SJSA1 (cell line): ENCODE measurements at places on chromosomes 16 and 17.

- DNase-seq = no peak
These were observed 223.1 kb upstream of the CDH5 start for GRCh38 chr16:66143415-66143814.

DNA sequence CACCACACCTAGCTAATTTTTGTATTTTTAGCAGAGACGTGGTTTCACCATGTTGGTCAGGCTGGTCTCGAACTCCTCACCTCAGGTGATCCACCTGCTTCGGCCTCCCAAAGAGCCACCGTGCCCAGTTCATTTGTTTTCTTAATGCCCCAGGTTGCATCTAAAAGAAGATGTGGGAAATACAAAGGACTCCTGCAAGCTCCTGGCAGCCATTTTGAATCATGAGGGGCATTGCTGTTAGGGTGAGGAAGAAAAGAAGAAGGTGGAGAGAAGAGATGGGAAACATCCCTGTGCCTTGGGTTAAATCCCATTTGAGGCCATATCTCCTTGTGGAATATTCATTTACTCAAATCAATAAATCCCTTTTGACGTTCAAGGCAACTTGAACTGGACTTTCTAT lies 365.3 kb upstream of the ERCC4 start:
- DNase-seq = no peak

- no peak for DNase-seq
These were observed 365.8 kb downstream of the HAPSTR1 start for GRCh38 chr16:9457215-9457614.

DNA sequence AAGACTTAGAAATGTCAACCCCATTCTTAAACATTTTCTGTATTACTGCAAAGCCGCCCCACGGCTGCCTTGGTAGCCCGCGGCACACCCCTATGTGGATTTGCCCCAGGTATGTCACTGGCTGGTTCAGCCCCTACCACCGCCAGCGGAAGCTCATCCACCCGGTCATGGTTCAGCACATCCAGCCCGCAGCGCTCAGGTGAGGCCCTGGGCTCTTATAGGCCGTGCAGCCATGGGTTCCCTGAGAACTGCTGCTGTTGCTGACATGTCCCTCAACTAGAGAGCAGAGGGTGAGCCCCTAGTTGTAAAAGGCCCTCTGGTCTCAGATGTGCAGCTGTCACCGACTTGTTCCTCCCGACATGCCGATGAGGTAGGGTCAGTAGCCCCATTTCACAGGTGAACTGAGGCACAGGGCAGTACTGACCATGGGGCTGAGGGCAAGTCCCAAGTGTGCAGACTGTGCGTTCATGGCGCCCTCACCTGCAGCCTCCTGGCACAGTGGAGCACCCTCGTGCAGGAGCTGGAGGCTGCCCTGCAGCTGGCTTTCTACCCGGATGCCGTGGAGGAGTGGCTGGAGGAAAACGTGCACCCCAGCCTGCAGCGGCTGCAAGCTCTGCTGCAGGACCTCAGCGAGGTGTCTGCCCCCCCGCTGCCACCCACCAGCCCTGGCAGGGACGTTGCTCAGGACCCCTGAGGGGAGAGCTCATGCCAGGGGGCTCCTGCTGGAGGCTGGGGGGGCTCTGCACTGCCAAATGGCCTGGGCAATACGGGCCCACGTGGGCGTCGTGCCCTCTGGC lies 8.7 kb downstream of the CYBC1 start:
- DNase-seq = no peak

- no peak for DNase-seq
These were observed 7.6 kb downstream of the TBX2 start for GRCh38 chr17:61406971-61407911.

- no peak for DNase-seq
These were observed 1.8 kb upstream of the CDRT4 start for GRCh38 chr17:15469260-15469659.

- no peak for DNase-seq
These were observed 1.5 kb downstream of the TNRC6C start for GRCh38 chr17:77959926-77960521.

GRCh38 chr17:52244689-52245088 lies 86.2 kb upstream of the CA10 start:
- no peak for DNase-seq

- DNase-seq = no peak
These were observed 21.4 kb downstream of the CARD14 start for GRCh38 chr17:80191192-80191591.

DNA sequence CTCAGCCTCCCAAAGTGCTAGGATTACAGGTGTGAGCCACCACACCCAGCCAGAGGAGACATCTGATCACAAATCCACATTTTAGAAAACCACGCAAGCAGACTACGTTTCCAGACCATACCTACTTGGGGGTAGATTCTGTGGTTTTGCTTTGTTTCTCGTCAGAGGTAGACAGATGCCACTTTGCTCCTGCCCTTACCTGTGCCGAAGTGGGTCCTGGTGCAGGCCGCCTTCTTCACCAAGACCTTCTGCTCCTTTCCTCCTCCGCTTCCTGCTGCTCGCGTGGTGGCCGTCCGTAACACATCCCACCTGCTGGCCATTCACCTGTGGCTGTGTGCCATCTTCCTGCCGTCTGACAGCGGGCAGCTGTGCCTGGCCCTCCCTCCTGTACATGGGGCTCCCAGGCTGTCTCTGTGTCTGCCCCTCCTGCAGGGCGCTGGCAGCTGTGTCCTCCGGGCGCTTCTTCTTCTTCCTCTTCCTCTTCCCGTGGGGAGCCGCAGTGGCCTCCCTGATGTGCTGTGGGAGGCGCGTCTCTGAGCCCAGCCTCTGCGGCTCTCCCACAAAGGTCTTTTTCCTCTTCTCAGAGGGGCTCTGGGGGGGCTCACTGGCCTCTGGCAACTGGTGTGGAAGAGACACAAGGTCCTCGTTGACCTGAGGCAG lies 21.2 kb upstream of the CYTH1 start:
- no peak for DNase-seq

GRCh38 chr16:17926461-17926860 lies 410.1 kb downstream of the NPIPA8 start:
- no peak for DNase-seq

GRCh38 chr16:1026784-1027500 lies 45.4 kb downstream of the SOX8 start:
- no peak for DNase-seq

DNA sequence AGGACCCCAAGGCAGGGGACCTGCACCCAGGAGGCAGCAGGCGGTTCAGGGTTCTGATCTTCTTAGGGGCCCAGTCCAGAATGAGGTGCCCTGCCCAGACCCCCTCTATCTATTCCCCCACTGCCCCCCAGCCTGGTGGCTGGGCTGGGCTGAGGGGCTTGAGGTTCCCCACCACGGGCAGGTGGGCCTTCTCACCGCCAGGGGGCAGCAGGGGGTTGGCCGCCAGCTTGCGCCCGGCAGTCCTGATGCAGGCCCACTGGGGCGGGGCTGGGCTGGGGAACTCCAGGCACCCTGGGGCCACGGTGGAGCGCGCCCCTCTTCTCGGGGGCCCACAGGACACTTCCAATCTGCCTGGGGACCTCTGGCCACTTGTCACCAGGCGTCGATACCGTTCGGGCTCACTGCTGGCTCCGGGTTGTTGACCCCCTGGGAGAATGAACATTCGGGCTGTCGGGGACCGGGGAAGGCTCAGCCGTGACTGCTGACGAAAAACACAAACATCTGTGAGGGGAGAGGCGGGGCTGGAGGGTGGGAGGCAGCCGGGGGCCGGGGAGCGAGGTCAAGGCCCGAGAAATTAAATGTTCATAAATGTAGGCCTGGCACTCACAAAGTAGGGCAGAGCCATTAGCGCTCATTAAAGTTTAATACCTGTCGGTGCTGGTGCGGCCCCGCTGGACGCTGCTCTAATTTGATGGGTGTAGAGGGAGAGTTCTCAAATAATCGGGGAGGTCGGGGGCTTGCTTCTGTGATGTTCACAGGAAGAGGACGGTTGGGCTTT lies 219.3 kb upstream of the GSE1 start:
- DNase-seq = no peak

DNA sequence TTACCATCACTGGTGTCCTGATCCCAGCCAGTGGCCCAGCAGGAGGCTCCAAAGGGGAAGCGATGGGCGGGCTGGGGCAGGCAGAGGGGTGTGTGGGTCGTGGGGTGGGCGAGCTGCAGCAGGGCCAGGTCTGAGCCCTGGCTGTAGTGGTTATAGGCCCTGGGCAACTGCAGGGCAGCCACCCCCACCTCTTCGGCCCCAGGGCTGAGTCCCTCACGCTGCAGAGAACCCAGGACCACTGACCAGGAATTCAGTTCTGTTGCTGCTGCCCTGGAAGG lies 2.2 kb downstream of the PRSS53 start:
- DNase-seq = no peak

- DNase-seq = no peak
These were observed 3.6 kb downstream of the TP53I13 start for GRCh38 chr17:29571883-29572681.

DNA sequence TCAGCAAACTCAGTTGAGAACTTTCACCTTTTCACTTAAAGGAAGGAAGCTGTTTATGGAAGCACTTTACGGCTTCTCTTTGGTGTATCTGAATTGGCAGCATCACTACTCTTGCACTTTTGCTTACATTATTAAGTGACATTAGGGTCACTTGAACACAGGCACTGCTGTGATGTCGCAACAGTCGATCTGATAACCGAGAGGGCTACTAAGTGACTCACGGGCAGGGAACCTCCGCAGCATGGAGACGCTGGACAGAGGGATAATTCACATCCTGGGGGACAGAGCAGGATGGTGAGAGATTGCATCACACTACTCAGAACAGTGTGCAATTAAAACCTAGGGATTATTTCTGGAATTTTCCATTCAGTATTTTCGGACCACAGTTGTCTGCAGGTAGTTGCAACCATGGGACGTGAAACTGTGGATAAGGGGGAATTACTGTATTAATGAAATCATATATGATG lies 56.5 kb downstream of the DNAH2 start:
- DNase-seq = no peak
